ENCODE measurements at places on chromosomes 7 and 10.

DNA sequence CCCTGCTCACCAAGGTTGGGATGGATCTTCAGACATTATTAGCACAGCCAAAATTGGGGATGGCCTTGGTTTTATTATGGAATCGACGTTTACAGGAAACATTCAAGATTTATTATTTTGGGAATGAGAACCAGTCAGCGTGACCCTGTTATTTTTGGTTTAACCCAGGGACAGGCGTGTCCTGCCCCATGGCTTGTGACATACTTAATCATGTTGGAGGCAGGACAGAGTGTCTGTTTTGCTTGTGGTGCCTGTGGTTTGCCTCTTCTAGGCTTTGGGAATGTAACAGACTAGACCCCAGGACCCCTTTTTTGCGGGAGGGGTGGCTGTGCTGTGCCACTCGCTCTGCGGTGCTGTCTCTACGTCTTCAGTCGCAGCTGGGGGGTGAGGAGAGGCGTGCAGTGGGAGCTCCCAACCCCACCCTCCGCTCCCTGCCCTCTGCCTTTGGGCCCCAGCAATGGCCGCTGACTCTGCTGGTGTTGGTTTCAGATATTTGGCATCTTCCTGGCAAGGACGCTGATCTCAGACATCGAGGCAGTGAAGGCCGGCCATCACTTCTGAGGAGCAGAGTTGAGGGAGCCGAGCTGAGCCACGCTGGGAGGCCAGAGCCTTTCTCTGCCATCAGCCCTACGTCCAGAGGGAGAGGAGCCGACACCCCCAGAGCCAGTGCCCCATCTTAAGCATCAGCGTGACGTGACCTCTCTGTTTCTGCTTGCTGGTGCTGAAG, 20.1 kb upstream of the SH2D4B start:
- no peak for DNase-seq

GRCh38 chr7:3879355-3880075, 578.5 kb downstream of the SDK1 start:
- no peak for DNase-seq

DNA sequence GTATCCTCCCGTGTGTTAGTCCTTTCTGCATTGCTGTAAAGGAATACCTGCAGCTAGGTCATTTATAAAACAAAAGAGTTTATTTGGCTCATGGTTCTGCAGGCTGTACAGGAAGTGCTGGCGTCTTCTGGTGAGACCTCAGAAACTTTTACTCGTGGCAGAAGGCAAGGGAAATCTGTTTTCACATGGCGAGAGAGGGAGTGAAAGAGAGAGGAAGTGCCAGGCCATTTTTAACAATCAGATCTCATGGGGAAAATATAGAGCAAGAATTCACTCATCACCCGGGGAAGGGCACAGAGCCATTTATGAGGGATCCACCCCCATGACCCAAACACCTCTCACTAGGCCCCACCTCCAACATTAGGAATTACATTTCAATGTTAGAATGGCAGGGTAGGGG, 952.2 kb downstream of the CNTNAP2 start:
- no peak for DNase-seq

- DNase-seq = no peak
Observed at GRCh38 chr7:15167912-15168311, 265.4 kb upstream of the DGKB start.

DNA sequence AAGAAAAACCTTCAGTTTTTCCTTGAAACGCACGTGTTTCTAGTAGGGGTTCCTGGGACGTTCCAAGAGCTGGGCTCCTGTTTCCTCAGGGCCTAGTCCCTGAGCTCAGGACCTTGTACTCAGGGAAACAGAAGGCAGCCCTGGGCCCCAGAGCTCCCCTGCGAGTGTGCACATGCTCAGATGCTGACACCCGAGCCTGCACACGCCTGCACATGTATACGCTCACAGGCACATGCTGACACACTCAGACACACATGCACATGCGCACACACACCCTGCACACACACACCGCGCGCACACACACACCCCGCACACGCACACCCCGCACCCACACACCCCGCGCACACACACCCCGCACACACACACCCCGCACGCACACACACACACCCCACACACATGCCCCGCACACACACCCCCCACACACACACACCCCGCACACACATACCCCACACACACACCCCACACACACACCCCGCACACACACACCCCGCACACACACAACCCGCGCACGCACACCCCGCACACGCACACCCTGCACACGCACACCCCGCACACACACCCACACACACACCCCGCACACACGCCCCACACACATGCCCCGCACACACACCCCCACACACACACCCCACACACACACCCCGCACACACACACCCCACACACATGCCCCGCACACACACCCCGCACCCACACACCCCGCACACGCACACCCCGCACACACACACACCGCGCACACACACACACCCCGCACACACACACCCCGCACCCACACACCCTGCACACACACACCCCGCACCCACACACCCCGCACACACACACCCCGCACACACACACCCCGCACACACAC, 52.2 kb downstream of the CALML3 start:
- no peak for DNase-seq

- DNase-seq = no peak
Observed at GRCh38 chr7:129055861-129056464, 1.1 kb upstream of the TNPO3 start.

GRCh38 chr7:92653136-92653535, 62.9 kb upstream of the FAM133B start:
- no peak for DNase-seq

DNA sequence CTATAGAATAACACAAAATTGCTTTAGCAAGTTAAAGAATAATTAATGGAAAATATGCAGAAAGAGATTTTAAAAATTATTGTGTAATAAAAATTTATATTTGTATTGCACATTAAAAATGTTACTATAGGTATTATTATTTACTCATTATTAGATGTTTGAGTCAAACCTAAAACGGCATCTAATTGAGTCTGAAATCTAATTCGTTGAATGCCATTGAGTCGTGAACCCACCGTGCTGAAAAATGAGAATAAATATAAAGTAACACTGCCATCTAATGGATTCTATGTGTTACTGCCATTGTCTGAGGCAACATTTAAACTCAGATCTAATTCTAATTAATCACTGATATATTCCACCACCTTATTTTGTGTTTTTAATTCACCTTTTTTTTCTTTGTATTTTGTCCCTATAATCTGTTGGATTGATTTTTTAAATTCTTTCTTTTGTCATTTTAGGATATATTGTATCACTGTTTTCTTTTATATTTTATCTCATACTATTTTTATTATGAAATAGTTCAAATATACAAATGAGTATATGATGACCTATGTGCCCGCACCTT, 62.2 kb downstream of the SAMD9 start:
- DNase-seq = no peak

GRCh38 chr7:21028599-21028998, 241.9 kb upstream of the SP8 start:
- DNase-seq = no peak

- DNase-seq = no peak
Observed at GRCh38 chr10:7832060-7832459, 13.8 kb downstream of the TAF3 start.

GRCh38 chr7:36792421-36792820, 68.1 kb upstream of the AOAH start:
- DNase-seq = no peak

- no peak for DNase-seq
Observed at GRCh38 chr10:43644252-43644651, 4.4 kb downstream of the ZNF32 start.

DNA sequence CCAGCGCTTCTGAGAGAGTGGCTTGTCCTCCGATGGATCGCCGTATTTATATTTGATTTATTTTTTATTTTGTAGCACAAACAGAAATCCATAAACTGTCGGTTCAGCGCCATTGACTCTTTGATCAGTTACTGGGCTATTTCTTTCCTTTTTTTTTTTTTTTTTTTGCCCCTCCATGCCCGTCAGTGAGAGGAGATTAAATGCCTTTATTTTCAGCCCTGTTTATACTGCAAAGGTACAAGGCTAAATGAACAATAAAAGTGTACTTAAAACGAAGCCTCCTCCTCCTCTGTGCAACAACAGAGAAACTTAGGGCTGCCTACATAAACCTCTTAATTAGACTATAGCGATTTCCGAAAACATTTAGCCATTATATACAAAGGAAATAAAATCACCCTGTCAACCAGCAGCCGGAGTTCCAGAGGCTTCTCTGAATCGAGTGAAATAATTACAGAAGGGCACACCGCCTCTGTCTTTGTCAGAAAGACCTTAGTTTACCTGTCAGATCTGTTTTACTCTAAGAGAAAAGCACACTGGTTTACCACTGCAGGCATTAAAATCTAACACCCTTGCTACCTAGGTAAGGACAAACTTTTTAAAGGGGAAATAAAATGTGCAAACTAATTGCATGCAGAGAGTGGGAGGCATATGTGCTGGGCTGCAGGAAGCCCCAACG, 3.5 kb downstream of the EBF3 start:
- DNase-seq = no peak

- no peak for DNase-seq
Observed at GRCh38 chr10:49313501-49314070, 14.6 kb downstream of the C10orf71 start.

DNA sequence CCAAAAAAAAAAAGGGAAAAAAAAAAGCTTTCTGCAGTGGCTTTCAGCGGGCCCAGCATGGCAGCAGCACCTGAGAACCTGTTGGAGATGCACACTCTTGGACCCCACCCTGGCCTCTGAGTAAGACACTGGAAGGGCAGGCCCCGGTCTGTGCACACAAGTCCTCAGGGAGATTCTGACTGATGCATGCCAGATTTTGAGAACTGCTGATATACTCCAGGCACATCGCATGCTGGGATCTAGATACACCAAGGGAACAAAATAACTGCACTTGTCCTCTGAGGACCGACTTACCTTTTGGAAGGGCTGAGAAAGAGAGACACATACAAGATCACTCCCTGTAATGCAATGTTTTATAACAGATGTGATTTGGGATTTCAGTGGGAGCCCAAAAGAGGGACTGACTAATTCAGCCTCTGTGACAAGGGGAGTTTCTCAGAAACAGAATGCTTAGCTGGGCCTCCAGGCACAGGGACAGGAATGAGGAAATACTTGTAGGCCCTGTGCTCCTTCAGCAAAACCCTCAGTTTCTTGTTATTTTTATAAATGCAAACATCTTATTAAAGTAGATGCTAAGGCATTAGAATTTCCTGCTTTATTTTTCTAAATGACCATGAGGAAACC, 8.2 kb downstream of the EGFR start:
- DNase-seq = no peak

DNA sequence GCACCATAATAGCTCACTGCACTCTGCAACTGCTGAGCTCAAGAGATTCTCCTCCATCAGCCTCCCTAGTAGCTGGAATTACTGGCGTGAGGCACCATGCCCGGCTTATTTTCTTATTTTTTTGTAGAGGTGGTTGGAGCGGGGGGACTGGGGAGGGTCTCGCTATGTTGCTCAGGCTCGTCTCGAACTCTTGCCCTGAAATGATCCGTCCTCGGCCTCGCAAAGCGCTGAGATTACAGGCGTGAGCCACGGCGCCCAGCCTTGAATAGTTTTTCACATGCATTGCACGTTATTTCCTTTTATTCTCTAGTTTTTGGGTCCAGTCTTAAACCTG, 526 bp upstream of the LAMTOR4 start:
- no peak for DNase-seq

- peak; percentile 42 for DNase-seq
Observed at GRCh38 chr7:28408960-28409715, 3.2 kb upstream of the CREB5 start.

- DNase-seq = no peak
Observed at GRCh38 chr10:35379226-35380137, 43.2 kb downstream of the CCNY start.

- DNase-seq = no peak
Observed at GRCh38 chr10:93413252-93413689, 68.9 kb downstream of the MYOF start.

DNA sequence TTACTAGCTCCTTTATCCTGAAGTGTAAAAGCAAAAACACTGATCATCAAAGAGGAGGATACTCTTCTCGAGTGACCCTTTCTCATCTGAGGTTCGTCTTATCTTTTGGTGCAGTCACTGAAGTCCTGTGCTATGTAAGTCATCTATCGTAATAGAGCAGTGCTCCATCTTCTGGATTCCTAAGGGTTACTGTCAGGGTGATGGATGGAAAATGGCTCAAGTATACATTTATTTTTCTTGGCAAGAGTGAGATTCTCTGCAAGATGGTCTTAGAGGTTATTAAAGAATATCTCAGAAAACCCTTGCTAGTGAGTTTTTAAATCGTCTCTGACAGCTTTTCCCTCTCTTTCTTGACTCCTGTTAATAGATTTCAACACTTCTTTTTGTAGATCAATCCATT, 12.4 kb downstream of the PRKG1 start:
- DNase-seq = no peak

GRCh38 chr10:26467639-26468038, 29.5 kb downstream of the APBB1IP start:
- DNase-seq = no peak

DNA sequence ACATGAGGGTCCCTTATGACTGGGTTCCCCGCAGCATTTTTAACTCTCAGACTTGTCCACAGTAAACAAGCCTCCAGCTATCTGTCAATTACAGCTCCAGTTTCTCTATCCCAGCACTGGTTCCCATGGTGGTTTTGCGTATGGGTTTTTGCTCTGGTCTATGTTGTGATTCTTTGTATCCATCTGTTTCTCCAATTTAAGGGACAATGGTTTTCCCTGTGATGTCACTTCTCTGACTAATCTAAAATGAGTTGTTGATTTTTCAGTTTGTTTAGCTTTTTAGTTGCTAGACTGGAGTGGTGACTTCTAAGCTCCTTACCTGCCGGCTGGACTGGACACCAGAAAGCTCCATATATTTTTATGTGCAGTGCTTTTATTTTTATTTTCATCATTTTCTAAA, 303.7 kb downstream of the INHBA start:
- DNase-seq = no peak

GRCh38 chr7:108299251-108299973, 156.8 kb downstream of the NRCAM start:
- DNase-seq = no peak

DNA sequence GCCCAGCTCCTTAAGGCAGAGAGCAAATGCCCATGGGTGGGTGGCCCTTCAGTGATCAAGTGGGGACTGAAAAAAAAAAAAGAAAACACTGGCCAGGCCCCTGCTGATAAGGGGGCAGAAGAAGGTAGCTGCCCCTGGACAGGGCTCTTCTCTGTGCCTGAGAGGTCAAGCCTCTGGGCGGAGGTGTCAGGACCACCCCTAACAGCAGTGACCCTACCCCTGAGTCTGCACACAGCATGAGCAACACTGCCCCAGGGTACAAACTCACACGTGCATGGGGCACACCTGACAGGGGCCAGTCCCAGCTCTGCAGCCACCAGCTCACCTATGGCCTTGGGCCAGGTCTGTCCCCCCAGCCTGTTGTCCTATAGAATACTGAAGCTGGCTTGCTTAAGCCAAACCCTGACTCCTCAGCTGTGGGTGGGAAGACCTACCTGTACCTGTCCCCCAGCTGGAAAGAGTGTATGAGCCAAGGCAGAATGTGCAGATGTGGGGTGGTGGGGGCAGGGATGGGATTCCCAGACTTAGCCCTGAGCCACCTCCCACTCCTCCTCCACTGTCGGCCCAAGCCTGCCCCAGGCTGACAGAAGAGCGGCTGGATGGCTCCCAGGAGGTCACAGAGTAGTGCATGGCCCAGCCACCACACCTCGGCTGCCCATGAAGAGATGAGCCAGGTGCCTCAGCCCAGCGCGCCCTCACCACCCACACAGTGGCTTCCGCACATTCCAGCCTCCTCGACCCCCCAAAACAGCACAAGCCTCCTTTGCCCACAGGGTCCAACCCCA, 23.7 kb downstream of the KCNH2 start:
- DNase-seq = no peak

GRCh38 chr10:30384701-30385201, 35.7 kb upstream of the MTPAP start:
- DNase-seq = no peak

- DNase-seq = no peak
Observed at GRCh38 chr10:95605163-95605562, 44.0 kb upstream of the SORBS1 start.
